ENCODE measurements at places on chromosomes 12 and 14. TPM values are rescaled to one million over a fixed set of nuclear protein-coding genes. Genes with fewer than 3 reads are reported as not detected.
A peak's percentile ranks its signal among the peaks of the same experiment; 100 is the strongest.

GRCh38 chr14:73265721-73266046 lies 28.4 kb downstream of the PAPLN start:
- no peak for ATAC-seq

DNA sequence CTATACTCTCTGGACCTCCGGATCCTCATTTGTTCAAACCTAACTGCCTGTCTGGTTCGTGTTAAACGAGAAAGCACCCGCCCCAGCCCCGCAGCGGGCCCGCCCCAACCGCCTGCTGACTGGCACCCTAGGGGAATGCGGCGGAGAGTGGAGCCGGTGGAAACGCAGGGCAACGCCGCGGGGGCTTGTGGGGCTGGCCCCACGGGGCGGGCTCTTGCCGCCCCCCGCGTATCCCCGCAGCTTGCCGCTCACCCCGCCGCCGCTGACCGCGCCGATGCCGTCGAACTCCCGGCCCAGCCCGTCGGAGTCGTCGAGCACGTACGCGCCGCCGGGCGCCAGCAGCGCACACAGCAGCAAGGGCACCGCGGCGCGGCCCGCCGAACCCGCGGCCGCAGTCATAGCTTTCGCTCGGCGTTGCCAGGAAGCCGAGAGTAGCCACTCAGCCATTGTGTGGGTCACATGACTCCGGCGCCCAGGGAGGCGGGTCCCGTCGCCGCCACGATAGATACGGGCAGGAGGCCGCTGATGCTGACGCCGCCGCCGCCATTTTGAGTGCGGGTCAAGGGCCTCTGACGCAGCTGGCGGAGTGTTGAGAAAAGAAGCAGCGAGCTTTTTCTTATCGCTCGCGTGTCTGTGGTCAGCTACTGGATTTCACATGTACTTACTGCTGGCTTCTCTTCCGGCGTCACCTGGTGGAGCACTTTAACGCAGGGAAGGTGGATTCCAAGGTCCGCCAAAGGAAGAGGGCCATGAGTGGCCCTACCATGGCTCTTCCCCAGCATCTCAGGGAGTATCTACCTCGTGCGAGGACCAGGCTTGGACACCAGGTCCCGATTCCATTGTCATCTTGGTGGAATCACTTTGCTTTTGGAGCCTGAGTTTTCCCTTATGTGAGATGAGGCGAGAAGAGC lies at the start of gene GALC:
Gene GALC, minus strand, starts transcription at position 465 of the 911 bp plus-strand sequence. Its CDS starts 18 bp downstream, at position 447.
- ATAC-seq: peak; percentile 87

DNA sequence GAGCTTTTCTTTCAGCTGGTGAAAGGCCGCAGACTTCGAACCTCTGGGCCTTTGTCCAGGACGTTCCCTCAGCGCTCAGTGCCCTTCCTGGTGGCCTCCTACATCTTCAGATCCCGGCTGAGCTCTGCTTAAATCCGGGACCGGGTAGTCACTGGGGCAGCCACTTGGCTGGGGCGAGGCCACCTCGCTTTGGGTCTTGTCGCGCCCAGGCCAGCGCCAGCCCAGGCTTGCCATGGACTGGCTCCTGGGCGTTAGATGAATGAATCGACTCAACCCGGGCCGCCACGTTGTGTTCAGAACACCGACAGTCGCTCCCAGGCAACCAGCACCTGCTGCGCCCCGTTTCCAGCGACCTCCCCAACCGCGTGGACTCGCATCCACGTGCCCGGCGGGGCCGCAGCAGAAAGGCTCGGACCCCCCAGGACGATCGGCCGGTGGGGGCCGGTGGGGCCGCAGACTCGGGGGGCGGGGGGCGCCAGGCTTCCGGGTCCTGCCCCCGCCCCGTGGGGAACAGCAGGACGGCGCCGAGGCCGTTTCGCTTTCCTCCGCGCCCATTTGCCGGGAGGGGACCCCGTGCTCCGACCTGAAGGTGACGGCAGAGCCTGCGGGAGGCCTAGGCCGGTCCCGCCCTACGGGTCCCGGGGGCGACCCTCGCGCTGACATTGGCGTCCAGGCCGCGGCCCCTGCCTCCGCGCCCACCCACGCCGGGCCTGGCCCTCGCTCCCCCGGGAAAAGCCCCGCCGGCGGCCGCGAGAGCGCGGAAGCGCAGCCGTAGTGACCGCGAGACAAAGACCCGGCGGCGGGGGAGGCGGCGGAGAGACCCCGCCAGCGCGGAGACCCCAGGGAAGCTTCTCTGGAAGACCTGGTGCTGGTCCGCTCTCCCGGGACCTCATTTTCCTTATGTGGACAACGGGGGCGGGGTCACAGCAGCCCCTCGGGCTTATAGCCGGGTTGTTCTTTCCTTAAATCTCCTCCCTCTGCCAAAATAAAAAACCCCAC lies 37.3 kb upstream of the RCOR1 start:
- ATAC-seq: peak; percentile 57

DNA sequence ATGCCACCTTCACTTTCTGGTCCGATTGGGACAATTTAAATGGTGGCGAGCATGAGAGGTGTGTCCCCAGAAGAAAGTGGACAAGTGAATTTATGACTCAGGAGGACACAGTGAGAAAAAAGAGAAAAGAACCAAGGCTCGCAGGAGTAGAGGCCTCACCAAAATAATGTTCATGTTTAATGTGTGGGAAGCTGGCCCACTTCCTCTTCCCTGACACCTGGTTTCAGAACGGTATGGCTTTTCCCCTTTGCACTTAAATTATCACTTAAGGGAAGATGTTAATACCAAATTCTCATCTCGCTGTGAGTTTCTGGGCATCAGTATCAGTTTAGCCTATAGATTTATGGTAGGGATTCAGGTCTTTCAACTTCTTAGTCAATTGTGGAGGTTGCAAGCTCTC lies 226.4 kb downstream of the GLT1D1 start:
- no peak for ATAC-seq

The C12orf50 gene
- total RNA-seq: 0.23 TPM

The KRT7 gene
- 0.78 TPM for total RNA-seq

Measured in motor neuron (in vitro differentiated cells).